NCI-H187 treated with DMSO at 0.1 percent for 48 hours (cell line): ENCODE measurements at places on chromosomes 7 and 10.

DNA sequence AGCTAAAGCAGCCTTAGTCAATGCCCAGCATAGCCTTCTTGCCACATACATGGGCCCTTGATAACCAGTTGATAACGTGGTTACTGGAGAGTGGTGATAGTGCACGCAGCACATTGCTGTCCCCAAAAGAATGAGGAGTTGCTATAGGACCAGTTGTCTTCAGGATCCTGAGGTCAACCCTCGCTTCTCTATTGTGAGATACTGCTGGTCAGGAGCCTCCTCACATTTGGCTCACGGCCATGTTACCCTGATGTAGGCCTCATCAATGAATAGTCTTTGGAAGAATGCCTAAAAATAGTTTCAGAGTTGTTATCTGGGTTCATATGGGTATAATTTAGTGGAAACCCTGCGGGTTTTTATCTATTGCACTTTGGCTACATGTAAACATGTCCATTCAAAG lies 230.7 kb downstream of the VTI1A start:
- DNase-seq, result no peak

DNA sequence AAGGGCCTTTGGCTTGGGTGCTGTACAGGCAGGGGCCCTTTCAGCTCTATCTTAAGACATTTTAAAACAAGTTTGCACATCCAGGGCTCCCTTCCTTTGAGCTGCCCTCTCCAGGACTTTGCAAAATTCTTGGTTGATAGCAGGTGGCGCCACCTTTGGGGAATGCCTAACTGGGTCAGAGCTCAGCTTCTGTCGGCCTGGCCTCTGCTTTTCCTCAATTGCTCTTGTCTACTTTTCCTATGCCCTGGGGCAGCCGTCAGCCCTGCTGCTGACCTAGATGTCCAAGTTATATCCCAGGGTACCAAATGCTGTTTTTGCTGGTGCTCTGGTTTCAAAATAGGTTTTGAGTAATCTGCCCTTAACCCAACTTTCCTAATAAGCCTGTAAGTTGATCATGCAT lies 65.8 kb downstream of the APBB1IP start:
- DNase-seq, result no peak

- no peak for DNase-seq
These were observed 128.8 kb upstream of the LYZL2 start for GRCh38 chr10:30758338-30758737.

- no peak for DNase-seq
These were observed 75.9 kb downstream of the SH2D4B start for GRCh38 chr10:80613466-80614170.

- DNase-seq, result no peak
These were observed 174.4 kb upstream of the SHH start for GRCh38 chr7:155986497-155987160.

GRCh38 chr10:88680958-88681357 lies 16.7 kb downstream of the LIPF start:
- DNase-seq, result no peak

DNA sequence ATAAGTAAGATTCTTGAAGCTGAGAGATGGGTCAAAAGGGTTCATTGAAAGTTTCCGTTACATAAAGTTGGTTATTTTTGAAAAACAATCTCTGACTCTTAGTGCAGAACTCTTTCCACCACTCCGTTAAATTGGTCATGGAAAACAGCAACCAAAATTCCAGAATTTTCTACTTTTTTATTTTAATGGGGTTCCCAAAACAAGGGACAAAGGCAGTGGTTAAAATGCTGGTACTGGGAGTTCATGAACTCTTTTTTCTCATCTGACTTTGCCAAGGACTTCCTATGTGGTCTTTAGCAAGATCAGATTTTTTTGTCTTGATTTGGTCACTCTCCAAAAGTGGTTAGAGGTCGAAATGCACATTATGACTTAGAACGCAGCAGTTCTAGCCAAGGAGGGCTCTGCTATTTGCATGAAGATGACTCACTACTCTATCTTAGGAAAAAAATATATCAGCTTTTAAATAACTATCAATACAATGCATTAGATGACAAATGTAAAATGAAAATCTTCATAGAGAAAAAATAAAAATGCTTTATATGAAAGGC lies 145.7 kb downstream of the REEP3 start:
- DNase-seq, result no peak

- DNase-seq, result no peak
These were observed 50.4 kb upstream of the EBF3 start for GRCh38 chr10:130014263-130015074.

GRCh38 chr7:94087664-94088352 lies 83.7 kb upstream of the BET1 start:
- DNase-seq, result peak; percentile 8

DNA sequence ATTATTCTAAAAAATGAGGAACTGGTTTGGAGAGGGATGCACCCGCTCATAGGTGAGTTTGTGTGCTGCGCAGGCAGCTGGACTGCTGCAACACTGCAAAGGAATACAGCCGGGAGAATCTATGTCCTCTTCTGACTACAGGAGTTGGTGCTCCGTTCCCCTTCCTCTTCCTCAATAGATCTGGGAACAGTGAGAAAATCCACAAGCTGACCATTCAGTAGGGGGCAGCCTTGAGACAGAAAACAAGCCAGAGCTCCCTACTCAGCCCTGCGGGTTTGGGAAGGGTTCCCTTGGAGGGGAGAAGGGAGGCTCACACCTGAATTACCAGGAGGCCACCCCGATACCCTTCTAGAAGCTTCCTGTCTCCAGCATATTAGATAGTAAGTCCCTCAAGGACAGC lies 87.3 kb upstream of the FOXI2 start:
- no peak for DNase-seq

DNA sequence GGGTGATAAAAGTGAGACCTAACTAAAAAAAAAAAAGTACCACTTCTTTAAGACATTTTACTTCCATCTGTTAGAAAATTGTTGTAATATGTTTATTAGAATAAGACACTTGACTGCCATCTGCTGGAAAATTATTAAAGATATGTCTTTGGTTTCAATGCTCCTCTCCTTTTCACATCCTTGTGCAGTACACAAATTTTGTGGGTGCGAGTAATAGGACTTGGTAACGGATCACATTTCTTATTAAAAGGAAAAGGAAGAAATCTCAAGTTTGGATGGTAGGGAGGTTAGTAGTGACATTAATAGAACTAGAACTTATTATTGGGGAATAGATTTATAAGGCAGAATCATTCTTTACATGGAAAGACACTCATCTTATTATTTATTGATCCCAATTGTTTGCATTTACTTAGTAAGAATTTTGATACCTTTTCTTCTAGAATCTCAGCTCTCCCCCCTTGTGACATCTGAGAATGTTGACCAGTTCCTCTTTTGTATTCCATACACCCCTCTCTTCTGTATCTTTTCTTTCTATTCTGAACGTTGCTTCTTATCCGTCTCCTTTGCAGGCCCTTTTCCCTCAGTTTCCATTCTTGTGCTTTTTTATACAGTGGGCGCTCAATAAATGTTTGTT lies 43.0 kb upstream of the RPA3 start:
- no peak for DNase-seq

DNA sequence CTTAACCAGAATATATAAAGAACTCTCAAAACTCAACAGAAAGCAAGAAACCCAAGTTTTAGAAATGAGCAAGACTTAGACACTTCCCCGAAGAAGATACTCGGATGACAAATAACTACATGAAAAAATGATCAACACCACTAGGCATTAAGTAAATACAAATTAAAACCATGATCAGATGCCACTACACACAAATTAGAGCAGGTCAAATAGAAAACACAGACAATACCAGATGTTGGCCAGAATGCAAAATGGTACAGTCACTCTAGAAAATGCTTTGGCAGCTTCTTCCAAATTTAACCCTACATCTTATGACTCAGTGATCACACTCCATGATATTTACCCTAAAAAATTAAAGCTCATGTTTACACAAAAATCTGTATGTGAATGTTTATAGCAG lies 18.4 kb downstream of the TMEM176A start:
- no peak for DNase-seq
